ENCODE measurements at places on chromosomes 1 and 21.

GRCh38 chr1:83554174-83554573 lies 444.8 kb downstream of the TTLL7 start:
- no peak for DNase-seq

- DNase-seq: no peak
These were observed 11.5 kb downstream of the LAMC1 start for GRCh38 chr1:183034682-183035081.

GRCh38 chr1:38962113-38962512 lies 20.5 kb upstream of the RHBDL2 start:
- DNase-seq: no peak

- no peak for DNase-seq
These were observed 167.3 kb downstream of the PBX1 start for GRCh38 chr1:164726235-164726634.

GRCh38 chr1:198683449-198683848 lies 44.6 kb downstream of the PTPRC start:
- DNase-seq: no peak

GRCh38 chr21:45586289-45586858 lies 44.1 kb upstream of the SLC19A1 start:
- DNase-seq: no peak

DNA sequence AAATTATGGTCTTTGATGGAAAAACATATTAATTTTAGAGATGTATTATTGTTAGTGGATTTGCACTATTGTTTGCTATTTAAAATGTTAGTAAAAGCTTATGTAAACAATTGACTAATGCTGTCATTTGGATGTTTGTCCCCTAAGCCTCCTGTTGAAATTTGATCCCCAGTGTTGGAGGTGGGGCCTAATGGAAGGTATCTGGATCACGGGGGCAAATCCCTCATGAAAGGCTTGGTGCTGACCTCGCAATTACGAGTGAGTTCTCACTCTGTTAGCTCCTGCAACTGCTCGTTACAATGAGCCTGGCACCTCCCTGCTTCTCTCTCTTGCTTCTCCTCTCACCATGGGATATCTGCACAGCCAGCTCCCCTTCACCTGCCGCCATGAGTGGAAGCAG lies 14.3 kb downstream of the TMEM35B start:
- no peak for DNase-seq

- DNase-seq: peak; percentile 88
These were observed at the start of gene LRRC71 for GRCh38 chr1:156920233-156921052. Gene LRRC71 (plus strand): TSS chr1:156920632. CDS start chr1:156920804, 172 bp downstream.

- DNase-seq: no peak
These were observed 2.9 kb downstream of the TNFAIP8L2 start for GRCh38 chr1:151159373-151159772.

- DNase-seq: no peak
These were observed 124.0 kb downstream of the SYT14 start for GRCh38 chr1:210061992-210062391.

- no peak for DNase-seq
These were observed 40.2 kb upstream of the SIPA1L2 start for GRCh38 chr1:232669981-232670747.

- no peak for DNase-seq
These were observed 1.7 kb downstream of the CSF1 start for GRCh38 chr1:109912214-109912861.

- DNase-seq: no peak
These were observed 12.9 kb downstream of the TOR3A start for GRCh38 chr1:179094818-179095217.

- DNase-seq: no peak
These were observed 41.9 kb downstream of the NGF start for GRCh38 chr1:115295904-115296696.

DNA sequence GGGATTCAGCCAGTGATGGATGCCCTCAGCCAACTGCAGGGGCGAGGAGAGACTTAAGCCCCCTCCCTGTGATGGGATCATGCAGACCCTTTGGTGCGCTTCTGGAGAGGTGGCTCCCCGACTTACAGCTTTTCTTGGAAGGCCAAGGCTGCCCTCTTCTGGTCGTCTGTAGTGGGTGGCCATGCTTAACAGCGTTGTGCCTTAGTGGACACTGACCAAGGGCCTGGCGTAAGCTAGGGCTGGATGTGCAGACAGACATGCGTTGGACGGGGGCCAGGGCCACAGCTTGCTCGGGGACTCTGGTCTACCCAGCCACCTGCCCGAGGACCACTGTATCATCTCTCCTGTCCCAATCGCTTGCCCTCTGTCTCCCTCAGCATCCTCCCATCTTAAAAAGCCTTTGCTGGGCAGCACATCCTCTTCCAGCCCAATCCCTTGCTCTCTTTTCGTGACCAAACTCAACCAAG lies 5.5 kb downstream of the AZIN2 start:
- peak; percentile 83 for DNase-seq
